ENCODE measurements at places on chromosomes 3 and 15.

- no peak for DNase-seq
These were observed 1.0 kb downstream of the GLYCTK start for GRCh38 chr3:52288674-52289073.

DNA sequence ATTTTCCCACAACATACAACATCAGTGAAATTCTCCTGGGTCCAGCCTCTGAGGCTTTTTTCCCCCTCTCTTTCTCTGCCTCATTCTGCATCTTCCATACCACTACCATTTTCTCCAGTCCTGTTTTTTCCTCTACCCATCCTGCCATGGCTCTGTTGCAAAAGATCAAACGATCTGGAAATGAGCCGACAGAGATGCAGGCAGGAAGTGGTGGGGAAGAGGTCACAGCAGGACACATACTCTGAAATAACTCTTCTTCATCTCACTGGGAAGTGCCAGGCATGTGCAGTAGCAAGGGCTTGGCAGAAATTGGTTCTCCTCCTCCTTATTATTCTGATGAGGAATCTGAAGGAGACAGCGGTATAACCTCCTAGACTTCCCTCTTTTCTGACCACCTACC is 114.3 kb downstream of the CORO2B start:
- no peak for DNase-seq

DNA sequence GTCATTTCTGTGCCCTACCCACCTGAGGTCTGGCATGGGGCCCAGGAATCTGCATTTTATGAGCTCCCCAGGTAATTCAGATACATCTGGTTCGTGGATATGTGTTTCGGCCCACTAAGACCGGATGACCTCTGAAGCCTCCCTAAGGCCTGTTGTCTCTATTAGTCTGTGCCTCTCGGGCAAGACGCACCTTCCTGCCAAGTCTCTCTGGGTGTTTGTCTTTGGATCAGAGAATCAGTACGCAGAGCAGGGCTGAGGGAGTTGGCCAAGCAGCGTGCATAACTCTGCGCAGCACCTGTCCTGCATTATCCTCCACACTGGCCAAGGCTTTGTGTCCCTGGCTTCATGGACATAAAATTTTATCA is 181.0 kb downstream of the THSD4 start:
- no peak for DNase-seq

DNA sequence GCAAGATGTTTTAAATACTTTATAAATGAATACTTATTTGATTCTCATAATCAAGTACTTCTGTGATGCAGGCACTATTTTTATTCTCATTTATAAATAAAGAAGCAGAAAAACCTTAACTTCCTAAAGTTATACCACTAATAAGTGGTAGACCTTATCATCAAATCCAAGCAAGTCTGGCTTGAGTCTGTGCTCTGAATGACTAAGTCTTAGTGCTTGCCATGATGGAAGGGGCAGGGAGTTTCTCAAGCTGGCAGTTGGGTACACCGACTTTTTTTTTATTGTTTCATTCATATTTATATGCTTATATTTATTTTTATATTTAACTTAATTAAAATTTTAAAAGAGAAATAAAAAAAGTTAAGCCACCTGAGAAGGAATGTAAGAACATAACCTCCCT is 23.6 kb downstream of the SLMAP start:
- DNase-seq, result no peak

GRCh38 chr3:102457644-102458043 is 22.8 kb downstream of the ZPLD1 start:
- no peak for DNase-seq

DNA sequence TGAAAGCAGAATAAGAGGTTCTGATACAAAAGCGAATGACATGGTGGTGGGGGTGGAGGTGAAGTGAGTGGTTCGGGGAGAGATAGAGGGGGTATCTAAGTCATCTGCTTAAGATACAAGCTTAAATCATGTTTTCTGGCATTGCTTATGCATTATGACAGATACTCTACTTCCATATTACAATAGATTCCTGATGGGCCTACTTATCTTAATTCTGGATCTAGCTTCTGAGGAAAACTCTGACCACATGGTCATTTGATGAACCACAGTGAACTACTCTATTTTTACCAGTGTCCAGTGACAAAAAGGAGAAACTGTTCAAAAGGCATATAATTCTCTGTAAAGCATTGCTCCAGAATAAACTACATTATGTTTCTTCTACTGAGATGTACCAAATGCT is 673.7 kb upstream of the CCDC54 start:
- no peak for DNase-seq

- no peak for DNase-seq
These were observed 43.7 kb downstream of the MYZAP start for GRCh38 chr15:57635300-57635909.

- DNase-seq, result no peak
These were observed 50.9 kb upstream of the CHRNB4 start for GRCh38 chr15:78691851-78692421.

GRCh38 chr3:154022606-154023005 is 98.6 kb upstream of the ARHGEF26 start:
- no peak for DNase-seq

DNA sequence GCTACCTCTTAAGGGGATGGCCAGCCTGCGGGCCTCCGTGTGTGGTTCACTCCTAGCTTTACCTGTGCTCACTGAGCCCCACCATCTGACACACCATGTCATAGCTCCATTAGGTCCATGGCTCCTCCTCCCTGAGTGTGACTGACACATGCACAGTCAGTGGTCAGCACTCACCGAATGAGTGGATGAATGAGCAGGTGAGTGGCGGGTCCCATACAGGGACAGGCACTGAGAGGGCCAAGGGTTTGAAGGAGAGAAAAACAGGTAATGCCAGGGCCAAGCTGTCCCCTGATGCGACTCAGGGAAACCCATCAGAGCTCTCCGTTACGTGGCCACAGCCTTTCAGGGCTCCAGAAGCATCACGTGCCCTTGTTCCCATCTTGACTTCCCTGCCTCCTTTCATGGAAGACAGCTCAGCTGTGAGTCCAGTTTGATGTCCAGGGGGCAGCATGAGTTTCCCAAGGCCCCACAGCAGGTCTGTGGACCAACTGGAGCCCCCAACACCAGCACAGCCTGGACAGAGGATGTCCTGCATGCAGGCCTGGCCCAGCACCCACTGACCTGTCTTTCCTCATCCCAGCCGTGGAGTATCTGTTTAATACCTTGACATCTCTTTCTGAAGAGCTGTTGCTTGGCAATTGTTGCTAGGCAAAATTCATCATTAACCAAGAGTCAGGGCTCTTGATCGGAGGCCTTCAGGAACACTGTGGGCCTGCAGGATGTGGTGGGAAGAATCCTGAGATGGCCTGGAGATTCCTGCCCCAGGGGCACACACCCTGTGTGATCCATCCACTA is 84.4 kb downstream of the PLXNA1 start:
- DNase-seq, result no peak

- DNase-seq, result no peak
These were observed 75.7 kb upstream of the FBN1 start for GRCh38 chr15:48721061-48721810.

DNA sequence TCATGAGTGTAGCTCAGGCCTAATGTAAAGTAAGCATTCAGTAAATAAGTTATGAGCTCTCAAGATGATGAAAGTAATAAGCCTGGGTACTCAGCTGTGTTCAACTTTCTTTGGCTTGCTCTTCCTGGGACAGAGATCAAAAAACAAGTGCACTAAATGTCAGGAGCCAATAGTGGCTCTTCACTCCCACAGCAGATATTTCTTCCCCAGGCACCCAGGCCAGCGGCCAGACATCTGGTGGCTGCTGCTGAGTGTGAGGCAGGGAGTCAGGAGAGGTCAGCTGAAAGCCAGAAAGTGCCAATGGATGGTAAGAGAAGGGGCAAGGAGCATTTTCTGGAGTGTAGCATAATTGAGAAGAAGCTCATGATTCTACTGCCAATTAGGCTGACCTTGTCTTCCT is 18.2 kb upstream of the ITGA11 start:
- DNase-seq, result no peak

DNA sequence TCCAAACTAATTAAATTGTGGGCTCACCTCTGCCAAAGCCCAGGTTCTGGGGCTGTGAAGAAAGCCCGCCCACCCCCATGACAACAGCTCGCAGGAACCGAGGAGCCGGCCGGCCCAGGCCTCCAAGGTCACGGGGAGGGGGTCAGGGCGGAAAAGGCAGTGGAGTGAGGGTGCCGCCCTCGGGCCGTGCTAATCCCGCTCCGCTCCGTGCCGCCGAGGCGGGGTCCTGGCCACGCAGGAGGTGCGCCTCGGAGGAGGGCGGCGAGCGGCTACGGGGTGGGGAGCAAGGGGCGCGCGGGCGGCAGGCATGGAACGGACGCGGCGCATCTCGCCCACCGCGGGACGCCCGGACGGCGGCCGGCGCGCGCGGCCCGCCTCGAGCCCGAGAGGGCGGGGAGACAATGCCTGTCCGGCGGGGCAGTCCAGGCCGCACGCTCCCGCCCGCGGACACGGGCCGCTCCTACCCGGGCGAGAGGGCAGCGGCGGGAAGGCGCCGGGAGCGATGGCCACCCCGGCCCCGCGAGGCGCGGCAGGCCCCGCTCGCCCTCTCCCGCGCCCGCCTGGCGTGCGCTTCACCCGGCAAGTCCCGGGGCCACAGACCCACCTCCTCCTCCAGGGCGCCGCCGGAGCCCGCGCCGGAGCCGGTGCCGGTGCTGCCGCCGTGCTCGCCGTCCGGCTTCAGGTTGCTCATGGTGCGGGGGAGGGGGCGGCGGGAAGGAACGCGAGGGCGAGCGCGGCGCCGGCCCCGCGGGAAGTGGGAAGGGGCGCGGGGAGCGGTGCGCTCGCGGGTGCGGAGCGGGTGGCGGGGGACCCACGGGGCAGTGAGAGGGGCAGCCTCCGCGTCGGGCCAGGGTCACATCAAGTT is 528 bp downstream of the RBPMS2 start:
- no peak for DNase-seq

- no peak for DNase-seq
These were observed 393.1 kb upstream of the ATP11B start for GRCh38 chr3:182399978-182400737.

GRCh38 chr3:72275331-72275751 is 490.4 kb upstream of the PROK2 start:
- no peak for DNase-seq

DNA sequence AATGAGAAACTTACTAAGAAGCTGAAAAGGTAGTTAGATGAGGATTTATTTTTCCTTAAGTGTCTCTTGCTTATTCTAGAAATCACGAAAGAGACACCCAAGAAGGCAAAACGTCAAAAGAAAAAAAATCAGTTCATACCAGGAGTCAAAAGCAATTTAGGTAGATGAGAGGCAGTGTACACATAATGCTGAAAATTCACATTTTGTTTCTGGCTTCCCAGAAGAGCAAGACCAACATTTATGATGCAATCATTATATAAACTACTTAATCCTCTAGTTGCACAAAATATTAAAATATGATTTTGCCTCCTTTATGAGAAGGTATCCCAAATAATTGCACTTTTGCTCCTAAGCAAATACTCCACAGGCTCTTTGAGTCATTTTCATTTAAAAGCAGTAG is 228.0 kb downstream of the FMN1 start:
- DNase-seq, result no peak

GRCh38 chr15:66239514-66239913 is 14.0 kb downstream of the MEGF11 start:
- no peak for DNase-seq

DNA sequence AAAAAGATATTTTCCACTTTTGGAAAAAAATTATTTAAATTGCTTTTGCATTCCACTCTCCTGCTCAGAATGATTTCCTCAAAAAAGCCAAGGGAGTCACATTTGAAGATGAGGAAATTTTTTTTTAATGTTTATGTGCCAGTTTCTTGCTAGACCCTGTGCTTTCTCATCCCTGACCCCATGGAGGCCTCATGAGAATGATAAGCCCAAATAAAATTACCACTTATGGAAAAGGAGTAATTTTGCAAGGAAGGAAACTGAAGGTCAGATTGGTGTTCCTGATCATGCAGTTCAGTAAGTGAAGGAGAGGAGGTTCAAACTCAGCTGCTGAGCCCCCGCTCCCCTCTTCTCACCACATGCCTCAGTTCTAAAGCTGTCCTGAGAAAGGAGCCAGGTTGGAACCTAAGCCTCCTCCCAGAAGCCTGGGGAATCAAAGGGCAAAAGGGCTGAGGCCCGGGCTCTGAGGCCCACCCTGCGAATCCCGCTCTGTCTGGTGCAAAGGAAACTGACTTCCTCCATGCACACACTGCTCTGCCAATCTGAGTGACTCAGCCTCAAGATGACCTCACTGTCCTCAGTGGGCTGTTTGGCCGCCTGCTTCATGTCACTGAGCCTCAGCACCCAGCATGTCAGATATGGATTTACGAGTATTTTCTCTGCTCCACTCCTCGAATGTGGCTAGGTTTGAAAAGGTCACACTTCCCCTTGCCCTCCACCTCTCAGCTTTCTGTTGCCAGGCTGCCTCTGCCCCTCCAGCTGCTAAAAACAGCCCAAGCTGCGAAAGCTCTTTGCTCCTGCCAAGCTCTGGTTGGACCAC is 56.9 kb upstream of the FLNB start:
- no peak for DNase-seq

DNA sequence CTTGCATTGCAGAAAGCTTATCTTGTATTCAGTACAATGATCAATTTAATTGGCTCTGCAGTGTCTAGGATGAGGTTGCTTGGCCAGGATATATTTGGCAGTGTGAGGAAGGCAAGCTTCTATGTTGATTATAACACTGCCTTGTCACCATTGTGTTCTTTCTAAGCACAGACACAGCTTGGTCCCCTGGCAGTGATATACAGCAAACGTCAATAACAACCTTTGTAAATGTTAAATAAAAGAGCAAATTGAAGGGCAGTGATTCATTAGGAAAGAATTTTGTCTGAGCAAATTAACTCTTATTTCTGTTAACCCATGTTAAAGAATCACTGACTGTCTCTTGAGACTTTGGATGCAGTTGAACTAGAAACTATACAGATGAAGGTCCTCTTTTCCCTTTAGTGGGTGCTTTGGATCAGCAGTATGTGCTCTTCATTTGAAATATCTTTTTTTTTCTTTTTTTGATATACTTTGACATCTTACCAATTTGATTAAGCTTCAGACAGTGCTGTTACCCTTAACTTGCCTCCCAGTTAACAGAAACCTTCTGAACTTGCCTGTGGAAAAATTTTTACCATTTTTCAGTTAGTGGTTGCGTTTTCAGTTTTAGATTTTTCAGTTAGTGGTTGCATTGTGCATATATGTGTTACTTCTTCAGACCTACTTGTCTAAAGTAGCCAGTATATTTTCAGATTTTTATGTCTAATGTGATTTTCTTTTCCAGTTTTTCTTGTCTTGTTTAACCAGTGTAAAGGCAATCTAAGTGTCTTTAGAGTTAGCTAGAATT is 199.8 kb downstream of the TCF12 start:
- no peak for DNase-seq

- no peak for DNase-seq
These were observed 1.5 kb downstream of the IGSF10 start for GRCh38 chr3:151459358-151459757.

GRCh38 chr15:77742570-77742969 is 109.9 kb upstream of the LINGO1 start:
- DNase-seq, result no peak

Measured in NCI-H1105 treated with DMSO at 0.1 percent for 48 hours (cell line).